ENCODE measurements at places on chromosomes 2 and 18. TPM values are rescaled to one million over a fixed set of nuclear protein-coding genes. Genes with fewer than 3 reads are reported as not detected.

Gene ATG9A
- 47.2 TPM for total RNA-seq

Gene HOXD11
- total RNA-seq = not detected

Gene DSG4
- total RNA-seq = not detected

Gene TUBA4B
- not detected for total RNA-seq

Gene GATA6
- 10.0 TPM for total RNA-seq

Gene ABCA12
- total RNA-seq = under 0.01 TPM

Gene VWA3B
- 0.26 TPM for total RNA-seq

Gene FNDC4
- 18.3 TPM for total RNA-seq

Gene CRYGD
- not detected for total RNA-seq

Gene TCF7L1
- 0.83 TPM for total RNA-seq

Gene MC2R
- total RNA-seq = not detected

Gene SOX11
- total RNA-seq = 2.1 TPM

Gene POTEC
- total RNA-seq = not detected

Gene MOGAT1
- not detected for total RNA-seq

Gene GPR75
- 1.8 TPM for total RNA-seq

Gene PLGLB2
- 1.7 TPM for total RNA-seq

Gene COA5
- 33.4 TPM for total RNA-seq

Gene IL1RL2
- 3.1 TPM for total RNA-seq

Gene TTN
- total RNA-seq = 0.33 TPM

Gene DSG1
- not detected for total RNA-seq

Gene CTAGE1
- under 0.01 TPM for total RNA-seq

Gene ETAA1
- 19.3 TPM for total RNA-seq

Gene KCNS3
- total RNA-seq = 1.3 TPM
